ENCODE measurements at places on chromosomes 6 and 20. TPM values are rescaled to one million over a fixed set of nuclear protein-coding genes. Genes with fewer than 3 reads are reported as not detected.

DNA sequence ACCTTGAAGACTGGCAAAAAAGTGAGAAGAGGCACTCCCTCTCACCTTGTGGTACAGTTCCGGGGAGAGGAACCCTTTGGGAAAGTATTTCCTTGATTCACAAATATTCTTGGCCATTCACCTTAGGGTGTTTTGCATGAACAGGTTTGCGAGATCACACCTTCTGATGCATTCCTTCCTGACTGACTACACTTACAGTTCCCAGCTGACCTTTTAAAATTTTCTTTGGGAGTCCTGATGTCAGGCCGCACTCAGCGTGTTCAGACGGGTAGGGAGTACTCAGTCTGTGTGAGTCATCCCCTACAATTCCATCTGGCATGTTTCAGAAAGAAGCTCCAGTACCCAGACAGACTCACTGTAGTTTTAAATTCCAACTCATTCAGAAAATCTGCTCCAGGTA lies 1.7 kb downstream of the ADGRF4 start:
- DNase-seq: no peak

GRCh38 chr6:135759831-135760230 lies 91.7 kb upstream of the PDE7B start:
- DNase-seq: no peak

- DNase-seq: no peak
Measured at GRCh38 chr6:167953551-167953950, 43.9 kb upstream of the KIF25 start.

C6orf163 gene
- 4.7 TPM for total RNA-seq

DNA sequence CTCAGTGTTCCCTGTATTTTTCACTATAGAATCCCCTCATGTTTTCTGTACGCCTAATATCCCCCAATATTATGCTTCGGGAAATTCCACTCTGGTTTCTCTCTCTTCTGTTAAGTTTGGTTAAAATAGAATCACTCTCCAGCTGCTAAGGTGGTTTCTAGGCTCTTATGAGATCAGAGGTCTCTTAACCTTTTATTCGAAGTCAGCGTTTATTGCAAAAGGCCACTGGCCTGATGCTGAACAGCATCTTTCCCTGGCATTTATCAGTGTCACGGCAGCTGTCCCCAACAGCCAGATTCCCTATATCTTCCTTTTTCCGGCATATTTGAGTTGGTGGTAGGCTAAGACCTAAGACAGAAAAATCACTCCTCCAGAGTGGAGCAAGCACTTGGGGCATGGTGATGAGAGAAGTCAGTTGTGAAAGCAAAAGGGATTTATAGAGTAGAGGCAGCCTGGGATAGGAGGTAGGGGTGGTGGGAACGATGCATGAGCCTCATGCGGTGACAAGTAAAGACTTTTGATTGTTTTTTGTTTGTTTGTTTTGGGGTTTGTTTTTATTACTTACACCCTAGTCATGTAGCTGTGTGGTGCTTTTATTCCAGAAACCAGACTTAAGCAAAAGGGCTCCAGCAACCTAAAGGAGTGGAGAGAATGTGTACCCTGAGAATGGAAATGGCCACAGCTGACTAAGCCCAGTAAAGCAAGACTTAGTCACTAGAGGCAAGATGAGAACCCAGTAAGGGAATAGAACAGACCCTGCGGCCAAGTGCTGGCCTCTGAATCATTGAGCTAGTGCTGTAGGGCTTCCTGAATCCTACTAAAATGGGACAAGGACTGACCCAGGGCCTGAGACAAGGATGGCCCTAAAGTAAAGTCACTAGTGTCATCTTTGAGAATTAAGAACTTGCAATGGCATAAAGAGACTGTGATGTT lies 233.0 kb upstream of the PRND start:
- no peak for DNase-seq

DNA sequence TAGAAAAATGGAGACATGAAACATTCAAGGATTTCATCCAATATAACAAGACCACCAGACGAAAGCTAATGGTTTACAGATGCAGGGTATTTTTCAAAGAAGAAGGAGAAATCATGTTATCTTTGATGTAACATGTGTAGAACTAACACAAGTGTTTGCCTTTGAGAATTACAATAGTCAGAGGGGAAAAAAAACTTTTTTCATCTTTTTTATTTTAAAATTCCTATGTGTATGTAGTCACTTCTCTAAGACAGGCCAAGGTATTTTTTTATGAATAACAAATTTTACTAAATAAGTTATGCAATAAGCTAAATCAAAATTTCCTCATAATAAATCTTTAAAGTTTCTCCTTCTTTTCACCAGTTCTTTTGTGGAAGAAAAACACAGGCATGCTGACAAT lies 161.4 kb downstream of the PDE7B start:
- no peak for DNase-seq

LGSN gene
- not detected for total RNA-seq

INSM1 gene
- not detected for total RNA-seq

GRCh38 chr6:125988280-125988679 lies 1.9 kb downstream of the TRMT11 start:
- DNase-seq: no peak

DNA sequence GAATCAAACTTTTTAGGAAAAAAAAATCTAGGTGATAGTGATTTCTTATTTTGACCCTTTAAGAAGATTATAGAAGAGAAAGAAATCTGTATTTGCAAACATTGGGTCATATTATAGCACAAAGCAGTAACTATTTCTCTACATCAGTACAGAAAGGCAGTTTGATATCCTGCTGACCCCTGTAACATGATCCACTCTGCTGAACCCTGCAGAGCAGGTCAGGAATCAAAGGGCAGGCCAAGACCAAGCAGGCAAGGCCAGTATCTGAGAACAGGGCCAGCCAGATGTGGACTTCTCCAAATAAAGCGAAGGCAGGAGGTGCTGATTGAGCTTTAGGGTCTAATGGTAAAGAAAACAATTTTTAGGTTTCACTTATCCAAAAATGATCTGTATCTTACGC lies 239.4 kb downstream of the PTPRK start:
- no peak for DNase-seq

Measured in sciatic nerve (tissue), 2 donors.